Nephron progenitor cell (in vitro differentiated cells): ENCODE measurements at places on chromosomes 7 and 10.
A peak's percentile ranks its signal among the peaks of the same experiment; 100 is the strongest.

GRCh38 chr10:95818668-95819067, 62.7 kb downstream of the ENTPD1 start:
- DNase-seq, result no peak

DNA sequence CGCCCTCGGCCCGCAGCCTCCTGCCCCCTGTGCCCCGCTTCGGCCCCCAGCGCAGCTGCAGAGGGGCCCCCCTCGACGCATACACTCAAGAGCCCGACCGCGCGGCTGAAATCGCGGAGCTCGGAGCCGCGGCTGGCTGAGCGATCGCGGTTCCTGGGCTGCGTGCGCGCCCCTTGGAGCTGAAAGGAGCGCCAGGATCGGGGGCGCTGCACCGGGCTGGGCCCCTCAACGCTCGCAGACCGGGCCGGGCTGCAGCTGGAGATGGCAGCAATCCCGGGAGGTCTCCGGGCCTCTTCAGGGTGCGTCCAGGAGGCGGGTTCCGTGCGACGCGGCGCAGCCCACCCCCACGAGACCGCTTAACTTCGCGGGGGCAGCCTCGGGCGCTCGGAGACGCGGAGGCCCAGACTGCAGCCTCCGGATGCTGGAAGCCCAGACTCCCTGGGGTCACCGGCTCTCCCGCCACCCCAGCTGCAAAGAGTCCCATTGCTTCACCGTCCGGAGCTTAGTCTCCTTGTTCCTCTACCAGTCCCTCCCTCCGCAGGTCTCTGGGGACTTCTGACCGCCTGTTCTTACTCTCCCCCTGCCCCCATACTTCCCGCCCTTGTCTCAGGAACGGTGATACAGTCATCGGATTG, 73.0 kb upstream of the LRRC4 start:
- peak; percentile 48 for DNase-seq

DNA sequence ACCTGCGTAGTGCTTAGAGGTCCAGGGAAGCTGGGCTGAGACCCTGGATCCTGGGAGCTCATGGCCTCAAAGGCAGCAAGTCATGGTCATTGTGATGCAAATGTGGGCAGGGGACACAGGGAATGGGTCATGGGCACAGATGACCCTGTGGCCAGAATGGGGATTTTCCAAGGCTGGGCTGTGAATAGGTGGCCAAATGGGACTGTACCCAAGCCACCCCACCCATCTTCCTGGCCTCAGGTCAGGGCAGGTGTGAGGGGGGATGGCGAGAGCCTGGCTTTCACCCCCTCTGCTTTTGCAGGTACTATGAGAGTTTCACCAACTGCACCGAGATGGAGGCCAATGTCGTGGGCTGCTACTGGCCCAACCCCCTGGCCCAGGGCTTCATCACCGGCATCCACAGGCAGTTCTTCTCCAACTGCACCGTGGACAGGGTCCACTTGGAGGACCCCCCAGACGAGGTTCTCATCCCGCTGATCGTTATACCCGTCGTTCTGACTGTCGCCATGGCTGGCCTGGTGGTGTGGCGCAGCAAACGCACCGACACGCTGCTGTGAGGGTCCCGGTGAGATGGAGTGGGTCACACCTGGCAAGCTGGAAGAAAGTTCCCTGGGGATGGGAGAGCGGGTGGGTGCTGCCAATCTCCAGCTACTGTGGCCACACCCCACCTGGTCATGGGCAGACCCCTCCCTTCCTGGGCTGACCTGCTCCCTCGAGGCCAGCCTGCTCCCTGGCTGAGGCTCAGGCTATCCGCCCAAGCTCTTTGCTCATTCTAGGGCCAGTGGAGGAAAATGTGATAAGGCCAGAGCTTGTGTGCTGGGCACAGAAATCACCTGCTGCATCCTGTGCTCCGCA, 25.5 kb downstream of the RAMP3 start:
- no peak for DNase-seq

- DNase-seq, result peak; percentile 62
Observed at GRCh38 chr10:21315645-21316220, 209.7 kb downstream of the SKIDA1 start.

DNA sequence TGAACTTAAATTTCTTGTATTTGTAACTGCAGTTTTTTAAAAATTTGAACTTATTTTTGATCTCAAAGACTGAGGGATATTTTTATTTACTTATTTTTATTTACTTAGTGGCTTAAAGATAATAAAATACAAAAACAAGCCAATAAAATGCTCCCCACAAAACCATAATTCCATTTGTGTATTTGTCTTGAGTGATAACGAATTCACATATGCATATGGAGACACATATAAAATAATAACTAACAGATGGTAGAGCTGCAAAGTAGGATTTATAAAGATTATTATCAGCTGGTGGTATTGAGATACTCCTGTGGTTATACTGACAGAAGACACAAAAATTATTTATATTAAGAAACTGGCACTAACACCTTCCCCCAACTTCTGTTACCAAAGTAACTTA, 90.2 kb upstream of the RPA3 start:
- DNase-seq, result no peak

- DNase-seq, result no peak
Observed at GRCh38 chr7:156220078-156220605, 407.9 kb upstream of the SHH start.

- peak; percentile 59 for DNase-seq
Observed at GRCh38 chr7:33722383-33723101, 182.8 kb upstream of the BMPER start.

GRCh38 chr7:158828133-158829020, 932 bp downstream of the ESYT2 start:
- DNase-seq, result peak; percentile 69

GRCh38 chr7:33091111-33091531, 18.1 kb downstream of the RP9 start:
- no peak for DNase-seq

DNA sequence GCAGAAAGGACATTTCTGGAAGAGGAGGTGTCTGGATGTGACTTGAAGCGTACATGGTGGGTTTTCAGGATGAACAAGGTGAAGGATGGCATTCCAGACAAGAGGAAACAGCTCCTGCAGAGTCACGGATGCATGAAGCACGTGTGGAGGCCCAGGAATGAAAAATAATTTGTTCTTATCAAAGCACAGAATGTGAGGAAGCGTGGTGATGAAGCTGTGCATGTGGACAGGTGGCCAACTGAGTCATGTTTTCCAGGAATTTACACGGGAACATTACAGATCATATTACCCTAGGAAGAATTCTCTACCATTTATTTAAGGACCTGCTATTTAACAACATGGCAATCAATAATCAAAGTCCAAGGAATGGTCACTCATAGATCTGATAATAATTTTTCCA, 413.2 kb upstream of the KLF6 start:
- no peak for DNase-seq

DNA sequence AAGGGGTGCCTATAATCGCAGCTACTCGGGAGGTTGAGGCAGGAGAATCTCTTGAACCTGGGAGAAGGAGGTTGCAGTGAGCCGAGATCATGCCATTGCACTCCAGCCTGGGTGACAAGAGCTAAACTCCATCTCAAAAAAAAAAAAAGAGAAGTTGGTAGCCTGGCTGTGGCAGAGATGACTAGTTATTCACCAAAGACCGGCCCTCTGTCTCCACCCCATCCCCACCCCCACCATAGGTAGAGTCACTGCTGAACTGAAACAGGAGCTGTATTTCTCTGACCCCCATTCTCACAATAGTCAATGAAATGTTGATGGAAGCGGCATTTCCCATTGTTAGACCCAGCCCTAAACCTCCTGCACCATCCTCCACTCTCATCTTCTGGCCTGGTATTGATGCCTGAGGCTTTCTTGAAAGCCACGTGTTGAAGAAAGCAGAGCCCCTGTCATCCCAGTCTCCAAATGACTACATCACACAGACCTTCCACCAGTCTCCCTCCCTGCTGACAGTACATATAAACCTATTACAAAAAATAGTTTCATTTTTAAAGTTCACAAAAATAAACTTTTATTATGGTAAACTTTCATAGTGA, 9.4 kb upstream of the PIK3CG start:
- DNase-seq, result no peak

- no peak for DNase-seq
Observed at GRCh38 chr10:65952086-65952485, 973.8 kb upstream of the LRRTM3 start.

- DNase-seq, result peak; percentile 48
Observed at GRCh38 chr10:128859738-128860386, 607.2 kb upstream of the MGMT start.

GRCh38 chr7:49775065-49775948, 1.9 kb downstream of the VWC2 start:
- peak; percentile 61 for DNase-seq

GRCh38 chr7:6107924-6108323, 76.7 kb downstream of the ANKRD61 start:
- DNase-seq, result no peak

GRCh38 chr7:47992446-47992845, 13.0 kb upstream of the HUS1 start:
- no peak for DNase-seq

DNA sequence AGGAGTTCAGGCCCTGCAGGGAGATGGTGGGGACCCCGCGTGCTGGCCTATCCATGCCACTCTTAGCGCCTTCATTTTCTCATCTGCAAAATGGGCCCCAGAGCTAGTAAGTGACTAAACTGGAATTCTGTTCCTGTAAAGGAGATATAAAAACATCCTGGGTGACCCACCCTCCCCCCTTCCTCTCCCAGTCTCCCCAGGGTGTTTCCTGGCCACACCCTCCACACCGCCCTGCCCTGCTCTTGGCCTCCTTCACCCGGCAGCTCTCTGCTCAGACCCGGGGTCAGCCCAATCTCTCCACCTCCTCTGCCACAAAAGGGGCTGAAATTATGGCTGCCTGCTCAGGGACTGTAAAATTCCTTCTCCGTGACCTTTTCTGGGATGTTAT, 70.7 kb downstream of the C10orf105 start:
- no peak for DNase-seq

DNA sequence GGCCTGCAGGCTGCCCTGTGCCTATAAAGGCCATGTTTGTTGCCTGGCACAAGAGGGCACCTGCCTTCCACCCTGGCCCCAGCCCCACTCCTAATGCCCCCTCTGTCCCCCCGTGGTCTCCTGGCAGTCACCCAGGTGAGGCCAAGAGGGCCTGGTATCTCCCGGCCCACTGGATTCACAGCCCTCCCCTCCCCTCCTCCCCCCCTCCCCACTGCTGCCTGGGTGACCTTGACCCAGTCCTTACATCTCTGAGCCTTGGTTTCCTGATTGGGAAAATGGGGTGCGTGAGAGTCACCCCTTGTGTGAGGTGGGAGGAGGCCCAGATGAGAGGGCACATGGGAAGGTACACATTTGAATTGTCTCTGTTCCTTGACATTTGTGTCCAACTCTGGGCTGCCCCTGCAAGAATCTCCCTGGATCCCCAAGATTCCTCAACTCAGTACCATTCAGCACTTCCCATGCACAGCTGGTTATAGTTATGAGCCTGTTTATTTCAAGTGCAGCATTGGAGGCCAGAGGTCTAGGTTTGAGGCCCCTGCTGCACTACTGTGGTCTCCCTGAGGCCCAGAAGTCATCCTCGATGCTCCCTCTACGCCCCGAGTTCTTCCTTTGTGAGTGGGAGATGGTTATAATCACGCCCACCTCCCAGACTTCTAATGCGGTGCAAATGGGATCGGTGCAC, 58.9 kb downstream of the TMEM270 start:
- no peak for DNase-seq

DNA sequence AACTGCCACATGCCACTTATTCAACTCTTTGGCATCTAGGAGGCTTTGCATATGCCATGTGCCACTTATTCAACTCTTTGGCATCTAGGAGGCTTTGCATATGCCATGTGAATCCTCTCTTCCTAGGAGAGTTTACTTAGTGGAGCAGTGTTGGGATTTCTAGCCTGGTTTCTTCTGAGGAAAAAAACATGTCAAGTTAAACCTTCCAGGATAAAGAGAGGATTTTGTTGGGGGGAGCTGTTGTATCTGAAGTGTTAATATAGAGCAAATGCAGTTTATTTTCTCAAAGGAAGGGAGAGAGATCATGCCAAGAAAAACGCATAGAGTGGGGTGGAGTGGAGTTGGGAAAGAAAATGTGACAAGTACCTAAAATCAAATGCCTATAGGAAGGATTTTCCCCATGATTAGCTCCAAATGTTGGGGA, 91.5 kb downstream of the MCU start:
- DNase-seq, result no peak

DNA sequence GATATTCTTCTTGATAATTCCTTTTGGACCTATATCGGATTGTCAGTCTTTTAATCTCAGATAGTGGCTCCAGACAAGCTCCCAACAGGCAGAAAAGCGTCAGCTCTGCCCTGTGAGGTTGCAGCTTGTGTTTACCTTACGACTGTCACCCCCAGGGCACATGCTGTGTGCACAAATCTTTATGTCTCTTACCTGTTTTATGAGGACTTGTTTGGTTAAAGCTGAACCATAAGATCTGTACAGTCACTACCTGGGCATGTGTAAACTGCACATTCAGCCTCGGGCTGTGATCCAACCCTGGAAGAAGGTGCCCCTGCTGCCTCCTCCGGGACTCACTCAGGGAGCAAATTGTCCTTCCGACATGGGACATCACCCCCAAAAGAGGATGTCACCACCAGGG, 119.8 kb downstream of the GALNT17 start:
- DNase-seq, result no peak

DNA sequence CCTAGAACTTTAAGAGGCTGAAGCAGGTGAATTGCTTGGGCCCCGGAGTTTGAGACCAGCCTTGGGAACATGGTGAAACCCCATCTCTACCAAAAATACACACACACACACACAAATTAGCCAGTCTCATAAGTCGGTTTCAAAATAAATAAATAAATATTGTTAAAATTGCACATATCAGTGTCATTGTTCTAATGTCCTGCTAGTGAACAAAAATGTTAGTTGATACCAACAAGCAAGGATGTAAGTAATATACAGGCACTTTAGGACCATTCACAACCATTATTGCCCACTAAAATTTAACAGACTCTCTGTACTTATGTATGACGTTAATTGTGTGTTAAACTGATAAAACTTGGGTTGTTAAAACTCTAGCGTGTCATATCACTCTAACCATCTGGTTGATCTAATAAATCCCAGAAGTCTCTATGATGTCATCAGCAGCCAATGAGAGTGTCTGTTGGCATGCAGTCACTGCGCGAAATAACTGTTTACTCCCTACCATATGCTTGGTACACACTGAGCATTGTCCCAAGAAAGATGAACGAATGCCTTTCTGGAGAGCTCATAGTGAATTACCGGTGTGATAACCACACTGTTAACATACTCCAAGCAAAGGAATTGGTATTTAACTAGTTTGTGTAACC, 30.4 kb upstream of the OTUD1 start:
- DNase-seq, result no peak

- DNase-seq, result peak; percentile 38
Observed at GRCh38 chr7:1242256-1242605, 9.6 kb downstream of the UNCX start.

GRCh38 chr7:47202146-47202783, 379.6 kb downstream of the TNS3 start:
- DNase-seq, result no peak

GRCh38 chr7:41122256-41122987, 580.5 kb downstream of the INHBA start:
- no peak for DNase-seq

- peak; percentile 51 for DNase-seq
Observed at GRCh38 chr7:117871778-117872538, 1.3 kb downstream of the CTTNBP2 start.

- no peak for DNase-seq
Observed at GRCh38 chr7:63073286-63073685, 925.4 kb upstream of the ZNF722 start.
